Chondrocyte (in vitro differentiated cells): ENCODE measurements at places on chromosomes 12 and 14. TPM values are rescaled to one million over a fixed set of nuclear protein-coding genes. Genes with fewer than 3 reads are reported as not detected.

The CDH24 gene
- total RNA-seq: 9.3 to 10.6 TPM (median 10.2 TPM) in 3 replicates

The CRIP1 gene
- 38.7 to 181 TPM (median 174 TPM) in 3 replicates for total RNA-seq

The FOXA1 gene
- total RNA-seq: not detected in 3 replicates

The SMIM41 gene
- not detected in 3 replicates for total RNA-seq

DNA sequence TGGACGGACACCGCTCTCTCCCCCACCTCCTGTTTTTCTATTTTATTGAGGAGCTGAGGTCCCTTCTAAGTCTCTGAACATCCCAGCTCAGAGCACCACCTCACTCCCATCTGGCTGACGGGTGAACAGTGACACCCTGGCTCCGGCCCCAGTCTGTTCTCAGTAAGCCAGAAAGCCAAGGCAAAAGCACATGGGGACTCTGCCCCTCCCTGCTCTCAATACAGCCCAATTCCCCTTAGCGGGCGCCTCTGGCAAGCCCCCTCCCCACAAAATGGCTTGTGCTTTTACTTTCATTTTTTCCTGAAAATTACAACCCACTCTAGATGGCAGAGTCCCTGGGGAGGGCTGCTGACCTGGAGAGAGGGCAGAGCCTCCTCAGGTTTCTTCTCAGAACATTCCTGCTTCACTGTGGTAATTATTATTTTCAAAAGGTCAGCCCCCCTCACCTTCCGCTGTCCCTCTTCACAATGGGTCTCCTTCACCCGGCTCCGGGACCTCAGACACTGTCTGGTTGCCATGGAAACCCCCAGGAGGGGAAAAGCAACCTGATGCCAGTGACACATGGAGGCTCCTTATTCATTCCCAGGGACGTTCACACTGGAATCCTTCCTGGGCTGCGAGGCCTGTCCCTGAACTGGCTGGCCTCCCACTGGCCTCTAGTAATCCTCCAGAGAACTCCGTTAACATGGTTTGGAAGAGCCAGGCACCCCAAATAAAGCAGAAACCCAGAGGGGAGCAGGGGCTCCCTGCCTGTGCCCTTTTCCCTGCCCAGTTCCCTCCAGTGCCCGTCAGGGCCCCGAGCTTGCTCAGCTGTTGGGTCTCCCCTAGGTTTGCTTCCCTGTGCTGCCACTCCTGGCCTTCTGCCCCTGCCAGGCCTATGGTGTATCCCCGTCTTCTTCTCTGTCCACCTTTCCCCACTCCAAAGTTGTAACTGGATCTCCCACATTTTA is 15.9 kb downstream of the COL2A1 start:
- no peak overlapping the region for H3K4me3 ChIP-seq
- peak; percentile 59 for DNase-seq
- H3K27ac ChIP-seq: peak overlapping the region; percentile 14

DNA sequence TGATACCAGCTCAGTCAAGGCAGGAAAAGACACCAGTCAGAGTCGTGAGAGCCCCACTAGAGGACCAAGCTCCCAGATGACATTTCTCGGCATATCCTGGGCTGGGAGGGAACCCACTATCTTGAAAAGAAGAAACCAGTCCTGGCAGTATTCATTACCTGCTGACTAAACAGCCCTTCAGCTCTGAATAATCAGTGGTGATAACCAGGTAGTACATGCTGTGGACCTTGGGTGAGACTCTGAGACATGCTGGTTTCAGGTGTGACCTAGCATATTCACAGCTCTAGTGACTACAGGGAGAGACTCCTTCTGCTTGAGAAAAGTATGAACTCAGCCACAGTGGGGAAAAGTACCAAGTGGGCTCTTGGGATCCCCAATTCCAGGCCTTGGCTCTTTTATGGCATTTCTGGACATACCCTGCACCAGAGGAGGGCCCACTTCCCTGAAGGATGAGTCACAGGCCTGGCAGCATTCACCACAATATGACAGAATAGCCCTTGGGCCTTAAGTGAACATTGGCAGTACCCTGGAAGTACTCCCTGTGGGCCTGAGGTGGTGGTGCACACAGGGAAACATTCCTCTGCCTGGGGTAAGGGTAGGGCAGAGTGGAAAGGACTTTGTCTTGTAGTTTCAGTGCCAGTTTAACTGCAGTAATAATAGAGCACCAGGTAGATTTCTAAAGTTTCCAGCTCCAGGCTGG is 82.6 kb upstream of the SLC38A4 start:
- no peak for DNase-seq
- H3K36me3 ChIP-seq: peaks cover 15% of the 10 kb centered on the region
- peak overlapping the region; percentile 50 for H3K27ac ChIP-seq
- H3K4me1 ChIP-seq: peaks cover 26% of the 10 kb centered on the region
- no peaks in the 10 kb centered on the region for H3K27me3 ChIP-seq

DNA sequence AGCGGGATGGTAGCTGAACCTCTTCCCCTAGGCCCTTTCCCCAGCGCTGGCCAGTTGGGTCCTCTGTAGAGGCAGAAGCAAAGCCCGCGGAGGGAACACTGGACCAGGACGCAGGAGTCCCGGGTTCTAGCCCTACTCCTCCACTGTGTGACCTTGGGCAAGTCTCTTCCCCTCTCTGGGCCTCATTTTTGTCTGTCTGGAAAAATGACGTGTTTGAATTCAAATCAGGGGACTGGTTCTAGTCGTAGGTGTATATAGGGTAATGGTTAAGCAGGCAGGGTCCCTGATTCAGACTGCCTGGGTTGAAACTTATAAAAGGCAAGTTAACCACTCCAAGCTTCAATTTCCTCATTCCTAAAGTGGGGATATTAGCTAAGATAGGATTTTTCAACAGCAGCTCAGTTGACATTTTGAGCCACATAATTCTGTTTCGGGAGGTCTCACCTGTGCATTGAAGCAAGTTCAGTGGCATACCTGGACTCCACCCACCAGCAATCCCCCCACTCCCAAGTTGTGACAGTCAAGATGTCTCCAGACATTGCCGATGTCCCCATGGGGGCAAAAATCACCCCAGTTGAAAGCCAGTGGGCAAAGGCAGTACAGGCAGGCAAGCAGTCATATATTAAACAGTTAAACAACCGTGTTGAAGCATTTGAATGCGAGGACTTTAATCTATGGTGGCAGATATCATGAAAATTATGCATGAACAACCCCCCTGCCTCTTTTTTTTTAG is 899 bp downstream of the TPCN1 start:
- H3K4me1 ChIP-seq: peaks cover 43% of the 10 kb centered on the region
- H3K4me3 ChIP-seq: peak overlapping the region; percentile 83
- H3K36me3 ChIP-seq: no peaks in the 10 kb centered on the region
- H3K27ac ChIP-seq: peak overlapping the region; percentile 94
- no peak for DNase-seq
- H3K27me3 ChIP-seq: no peaks in the 10 kb centered on the region

- H3K4me3 ChIP-seq: peak overlapping the region; percentile 1
- peak overlapping the region; percentile 88 for H3K27ac ChIP-seq
- no peaks in the 10 kb centered on the region for H3K36me3 ChIP-seq
- peaks cover 27% of the 10 kb centered on the region for H3K4me1 ChIP-seq
These were observed 105.0 kb downstream of the ETNK1 start for GRCh38 chr12:22729957-22730443.

DNA sequence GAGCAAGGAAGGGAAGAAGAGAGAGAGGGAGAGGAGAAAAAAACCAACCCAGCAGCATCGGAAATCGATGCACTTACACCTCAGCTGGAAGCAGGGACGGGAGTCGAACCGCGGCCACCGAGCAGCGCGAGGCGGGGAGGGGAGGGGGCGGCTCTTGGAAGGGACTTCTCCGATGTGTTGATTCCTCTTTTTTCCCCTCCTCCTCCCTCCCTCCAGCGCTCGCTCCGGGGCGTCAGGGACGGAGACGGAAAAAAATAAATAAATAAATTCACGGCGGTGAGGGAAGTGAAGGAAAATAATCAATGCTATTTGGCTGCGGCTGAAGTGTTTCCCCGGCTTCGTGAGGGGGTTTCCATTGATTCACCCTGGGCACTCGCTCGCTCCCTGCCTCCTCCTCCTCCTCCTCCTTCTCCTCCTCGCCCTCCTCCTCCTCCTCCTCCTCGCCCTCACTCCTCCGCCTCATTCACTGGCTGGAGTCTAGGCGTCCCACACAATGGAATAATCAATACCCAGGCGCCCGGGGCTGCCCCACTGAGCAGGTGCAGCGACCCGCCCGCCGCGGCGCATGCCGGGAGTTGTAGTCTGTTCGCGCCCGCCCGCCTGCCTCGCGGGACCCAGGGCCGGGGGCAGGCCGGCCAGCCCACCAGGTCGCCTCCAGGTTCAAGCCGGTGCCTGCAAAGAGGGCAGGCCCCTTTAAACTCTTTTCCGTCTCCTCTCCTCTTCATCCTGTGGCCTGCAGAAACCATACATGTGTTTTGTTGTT is at the start of gene ZFHX2:
Gene ZFHX2, minus strand, starts transcription at position 500 of the 763 bp plus-strand sequence. CDS start 16,440 bp downstream, outside the sequence.
- H3K4me3 ChIP-seq: no peak within 1 kb of the TSS
- peaks cover 15% of the 10 kb centered on the region for H3K4me1 ChIP-seq
- no peaks in the 10 kb centered on the region for H3K27me3 ChIP-seq
- H3K27ac ChIP-seq: peak within 1 kb of the TSS; percentile 84
- no peaks in the 10 kb centered on the region for H3K36me3 ChIP-seq

- H3K4me1 ChIP-seq: no peaks in the 10 kb centered on the region
- no peak overlapping the region for H3K27ac ChIP-seq
- H3K36me3 ChIP-seq: peaks cover 1% of the 10 kb centered on the region
- no peak for DNase-seq
- peaks cover 2% of the 10 kb centered on the region for H3K27me3 ChIP-seq
These were observed 1.2 kb downstream of the VWF start for GRCh38 chr12:6123258-6123657.

DNA sequence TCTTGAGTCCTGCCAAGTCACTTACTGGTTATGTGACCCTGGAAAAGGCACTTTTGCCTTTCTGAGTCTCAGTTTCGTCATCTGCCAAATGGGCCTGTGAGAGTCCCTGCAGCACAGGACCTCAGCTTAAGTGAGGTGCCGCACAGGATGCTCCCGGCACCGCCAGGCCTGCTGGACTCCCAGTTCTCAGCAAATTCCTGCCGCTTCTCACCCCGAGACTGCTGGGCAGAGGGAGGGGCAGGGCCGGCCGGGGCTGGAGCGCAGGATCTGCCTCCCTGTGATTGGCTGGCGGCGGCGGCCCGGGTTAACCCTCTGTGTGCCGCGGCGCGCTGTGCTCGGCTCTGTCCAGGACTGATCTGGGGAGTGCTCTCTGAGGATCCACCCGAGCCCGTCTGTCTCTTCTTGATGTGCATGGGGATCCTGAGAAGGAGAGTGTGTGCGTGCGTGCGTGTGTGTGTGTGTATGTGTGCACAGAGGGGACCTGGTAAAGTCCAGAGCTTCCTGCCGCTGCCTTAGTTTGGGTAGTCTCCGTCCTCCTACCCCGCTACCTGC is 8.6 kb downstream of the SETD1B start:
- peaks cover 11% of the 10 kb centered on the region for H3K36me3 ChIP-seq
- H3K27me3 ChIP-seq: no peaks in the 10 kb centered on the region
- peak overlapping the region; percentile 80 for H3K4me3 ChIP-seq
- peak overlapping the region; percentile 57 for H3K27ac ChIP-seq
- peaks cover 29% of the 10 kb centered on the region for H3K4me1 ChIP-seq
- DNase-seq: no peak

DNA sequence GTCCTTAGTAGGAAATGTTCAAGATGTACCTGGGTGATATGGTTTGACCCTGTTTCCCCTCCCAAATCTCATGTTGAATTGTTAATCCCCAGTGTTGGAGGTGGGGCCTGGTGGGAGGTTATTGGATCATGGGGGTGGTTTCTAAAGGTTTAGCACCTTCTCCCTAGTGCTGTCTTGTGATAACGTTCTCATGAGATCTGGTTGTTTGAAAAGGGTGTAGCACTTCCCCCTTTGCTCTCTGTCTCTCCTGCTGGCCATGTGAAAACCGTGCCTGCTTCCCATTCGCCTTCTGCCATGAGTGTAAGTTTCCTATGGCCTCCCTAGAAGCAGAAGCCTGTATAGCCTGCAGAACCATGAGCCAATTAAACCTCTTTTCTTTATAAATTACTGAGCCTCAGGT is 353.0 kb upstream of the SFSWAP start:
- H3K27ac ChIP-seq: no peak overlapping the region
- H3K36me3 ChIP-seq: peaks cover 1% of the 10 kb centered on the region
- no peak overlapping the region for H3K4me3 ChIP-seq
- DNase-seq: no peak

- no peaks in the 10 kb centered on the region for H3K36me3 ChIP-seq
- peak within 1 kb of the TSS; percentile 80 for H3K27ac ChIP-seq
- DNase-seq: no peak
- H3K27me3 ChIP-seq: no peaks in the 10 kb centered on the region
- H3K4me1 ChIP-seq: peaks cover 43% of the 10 kb centered on the region
- peak within 1 kb of the TSS; percentile 91 for H3K4me3 ChIP-seq
These were observed at the start of gene AKT1 for GRCh38 chr14:104794993-104795780. Gene AKT1 (minus strand): TSS chr14:104795748. CDS start chr14:104792643, 3,105 bp downstream.

DNA sequence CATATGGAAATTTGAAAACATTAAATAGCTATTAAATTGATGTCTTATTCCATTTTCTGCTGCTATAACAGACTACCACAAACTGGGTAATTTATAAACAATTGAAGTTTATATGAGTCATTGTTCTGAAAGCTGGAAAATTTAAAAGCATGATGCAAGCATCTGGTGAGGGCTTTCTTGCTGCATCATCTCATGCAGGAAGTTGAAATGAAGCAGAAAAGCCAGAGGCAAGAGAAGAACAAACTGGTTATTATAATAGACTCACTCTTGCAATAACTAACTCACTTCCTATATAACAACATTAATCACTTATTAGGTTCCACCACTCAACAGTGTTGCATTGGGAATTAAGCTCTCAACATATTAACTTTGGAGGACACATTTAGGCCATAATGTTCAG is 1277.4 kb downstream of the LRFN5 start:
- DNase-seq: no peak
- peak overlapping the region; percentile 32 for H3K27ac ChIP-seq
- H3K4me3 ChIP-seq: no peak overlapping the region
- no peaks in the 10 kb centered on the region for H3K27me3 ChIP-seq

GRCh38 chr12:112116232-112117060 is 7.9 kb upstream of the NAA25 start:
- H3K4me3 ChIP-seq: no peak overlapping the region
- no peaks in the 10 kb centered on the region for H3K36me3 ChIP-seq
- H3K4me1 ChIP-seq: peaks cover 16% of the 10 kb centered on the region
- peak overlapping the region; percentile 89 for H3K27ac ChIP-seq
- peak; percentile 56 for DNase-seq

- H3K27ac ChIP-seq: no peak overlapping the region
- H3K36me3 ChIP-seq: peaks cover 1% of the 10 kb centered on the region
- H3K27me3 ChIP-seq: no peaks in the 10 kb centered on the region
- DNase-seq: no peak
- H3K4me3 ChIP-seq: no peak overlapping the region
These were observed 21.7 kb upstream of the LMNTD1 start for GRCh38 chr12:25574761-25575160.
